Psoas muscle (tissue), 8 donors: ENCODE measurements at places on chromosomes 2 and 18. TPM values are rescaled to one million over a fixed set of nuclear protein-coding genes. Genes with fewer than 3 reads are reported as not detected.
A peak's percentile ranks its signal among the peaks of the same experiment; 100 is the strongest.

DNA sequence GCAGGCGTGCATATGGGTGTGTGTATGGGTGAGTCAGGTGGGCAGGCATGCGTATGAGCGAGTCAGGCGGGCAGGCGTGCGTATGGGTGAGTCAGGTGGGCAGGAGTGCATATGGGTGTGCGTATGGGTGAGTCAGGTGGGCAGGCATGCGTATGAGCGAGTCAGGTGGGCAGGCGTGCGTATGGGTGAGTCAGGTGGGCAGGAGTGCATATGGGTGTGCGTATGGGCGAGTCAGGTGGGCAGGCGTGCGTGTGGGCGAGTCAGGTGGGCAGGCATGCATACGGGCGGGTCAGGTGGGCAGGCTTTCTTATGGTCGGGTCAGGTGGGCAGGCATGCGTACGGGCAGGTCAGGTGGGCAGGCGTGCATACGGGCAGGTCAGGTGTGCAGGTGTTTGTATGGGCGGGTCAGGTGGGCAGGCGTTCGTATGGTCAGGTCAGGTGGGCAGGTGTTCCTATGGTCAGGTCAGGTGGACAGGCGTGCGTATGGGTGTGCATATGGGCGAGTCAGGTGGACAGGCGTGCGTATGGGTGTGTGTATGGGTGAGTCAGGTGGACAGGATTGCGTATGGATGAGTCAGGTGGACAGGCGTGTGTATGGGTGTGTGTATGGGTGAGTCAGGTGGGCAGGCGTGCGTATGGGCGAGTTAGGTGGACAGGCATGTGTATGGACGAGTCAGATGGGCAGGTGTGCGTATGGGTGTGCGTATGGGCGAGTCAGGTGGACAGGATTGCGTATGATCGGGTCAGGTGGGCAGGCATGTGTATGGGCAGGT, 28.7 kb upstream of the KLF11 start:
- H3K27me3 ChIP-seq = no peaks in the 10 kb centered on the region
- H3K4me1 ChIP-seq = peaks cover 7% of the 10 kb centered on the region
- DNase-seq = no peak
- no peaks in the 10 kb centered on the region for H3K36me3 ChIP-seq
- no peak overlapping the region for H3K4me3 ChIP-seq

DNA sequence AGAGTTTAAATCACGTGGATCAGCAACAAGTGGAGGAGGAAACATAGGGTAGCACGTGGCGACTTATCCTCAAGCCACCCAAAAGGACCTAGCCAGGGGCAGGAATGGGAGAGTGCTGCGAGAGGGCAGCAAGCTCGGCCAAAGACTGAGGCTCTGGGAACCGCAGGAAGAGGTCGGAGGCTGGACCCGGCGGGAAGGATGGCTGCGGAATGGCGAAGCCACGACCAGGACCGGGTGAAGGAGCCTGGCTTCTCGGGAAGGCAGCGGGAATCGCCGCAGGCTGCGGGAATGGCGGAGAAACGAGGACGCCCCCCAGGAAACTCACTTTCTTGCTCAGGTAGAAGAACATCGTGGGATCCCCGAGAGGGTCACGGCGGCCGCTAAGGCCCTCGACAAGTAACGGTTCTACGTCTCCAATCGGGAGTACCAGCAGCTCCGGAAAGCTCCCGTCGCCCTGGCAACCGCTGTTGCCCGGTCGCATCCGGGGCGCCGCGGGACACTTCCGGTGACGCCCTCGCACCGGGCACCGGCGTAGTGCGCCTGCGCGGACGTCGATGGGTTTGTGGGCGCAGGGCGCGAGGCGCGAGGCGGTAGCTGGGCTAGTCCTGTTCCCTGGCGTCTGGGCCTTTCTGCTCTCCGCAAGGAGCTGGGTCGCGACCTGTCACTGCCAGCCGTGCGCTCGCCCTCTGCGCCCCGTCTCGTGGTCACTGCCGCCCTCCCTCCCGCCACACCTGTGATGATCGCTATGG, at the start of gene WDR35:
Gene WDR35 (minus strand): TSS at position 439 of the 749 bp plus-strand sequence. CDS start 90 bp downstream, at position 349.
- H3K4me3 ChIP-seq = peak within 1 kb of the TSS; percentile 87
- H3K27me3 ChIP-seq = no peaks in the 10 kb centered on the region
- DNase-seq = peak; percentile 93
- peaks cover 1% of the 10 kb centered on the region for H3K36me3 ChIP-seq
- H3K4me1 ChIP-seq = peaks cover 11% of the 10 kb centered on the region

NEU2 gene
- total RNA-seq = not detected

RTTN gene
- total RNA-seq = 3.9 TPM

DNA sequence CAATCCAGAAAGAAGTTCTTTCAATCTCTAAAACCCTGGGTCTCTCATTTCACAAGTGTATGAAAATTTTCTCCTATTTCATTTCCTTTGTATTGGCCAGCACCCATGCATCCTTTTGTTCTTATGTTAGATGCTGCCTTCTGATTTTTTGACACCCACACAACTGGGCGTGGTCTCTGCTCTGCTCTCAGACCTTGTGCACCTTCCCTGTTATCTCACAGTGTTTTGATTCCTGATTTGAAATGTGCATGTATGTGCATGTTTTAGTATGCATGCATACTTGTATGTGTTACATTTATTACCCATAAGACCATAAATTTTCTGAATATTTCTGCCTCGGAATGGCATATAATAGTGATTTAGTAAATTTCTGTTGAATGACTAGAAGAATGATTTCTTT, 152.2 kb downstream of the CTNNA2 start:
- H3K36me3 ChIP-seq = no peaks in the 10 kb centered on the region
- DNase-seq = no peak
- no peaks in the 10 kb centered on the region for H3K27me3 ChIP-seq
- H3K4me1 ChIP-seq = no peaks in the 10 kb centered on the region

DNA sequence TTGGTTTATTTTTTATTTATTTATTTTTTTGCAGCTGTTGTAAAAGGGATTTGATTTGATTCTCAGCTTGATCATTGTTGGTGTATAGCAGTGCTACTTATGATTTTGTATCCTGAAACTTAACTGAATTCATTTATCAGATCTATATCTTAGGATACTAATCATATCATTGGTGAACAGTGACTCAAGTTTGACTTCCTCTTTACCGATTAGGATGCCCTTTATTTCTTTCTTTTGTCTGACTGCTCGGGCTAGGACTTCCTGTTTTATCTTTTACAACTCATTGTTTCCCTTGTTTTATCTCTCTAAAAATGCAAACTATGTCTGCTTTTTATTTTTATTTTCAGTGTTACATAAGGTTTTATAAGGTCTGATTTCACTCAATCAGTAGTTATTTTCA, 23.6 kb downstream of the SP100 start:
- no peak overlapping the region for H3K4me3 ChIP-seq
- peaks cover 4% of the 10 kb centered on the region for H3K36me3 ChIP-seq
- no peaks in the 10 kb centered on the region for H3K4me1 ChIP-seq
- no peak for DNase-seq
- H3K27me3 ChIP-seq = no peaks in the 10 kb centered on the region

GRCh38 chr18:43789234-43790000, 512.1 kb upstream of the SYT4 start:
- H3K4me3 ChIP-seq = no peak overlapping the region
- no peak overlapping the region for H3K27ac ChIP-seq
- no peaks in the 10 kb centered on the region for H3K4me1 ChIP-seq
- H3K27me3 ChIP-seq = no peaks in the 10 kb centered on the region
- no peak for DNase-seq
- H3K36me3 ChIP-seq = no peaks in the 10 kb centered on the region

PLEK gene
- total RNA-seq = 2.3 TPM

DNA sequence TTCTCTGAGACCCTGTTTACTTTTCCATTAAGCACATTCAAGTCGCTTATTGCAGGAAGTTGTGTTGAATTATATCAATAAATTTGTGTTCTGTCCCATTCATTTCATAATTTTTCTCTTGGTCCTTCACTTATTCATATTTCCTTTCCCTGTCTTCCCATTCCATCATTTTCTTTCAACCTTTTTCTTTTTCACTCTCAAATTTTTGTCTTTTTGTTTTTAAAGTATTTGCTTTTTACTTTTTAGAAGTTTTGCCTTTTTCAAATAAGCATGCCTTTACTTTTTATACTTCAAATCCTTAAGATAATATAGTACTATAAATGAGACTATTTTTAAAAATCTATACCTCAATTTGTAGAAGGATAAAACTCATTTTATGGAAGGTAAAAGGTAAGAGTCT, 120.5 kb downstream of the ATL2 start:
- H3K4me1 ChIP-seq = no peaks in the 10 kb centered on the region
- no peaks in the 10 kb centered on the region for H3K27me3 ChIP-seq
- H3K4me3 ChIP-seq = no peak overlapping the region
- H3K27ac ChIP-seq = no peak overlapping the region
- no peaks in the 10 kb centered on the region for H3K36me3 ChIP-seq

GRCh38 chr2:73053316-73054114, 18.0 kb downstream of the SFXN5 start:
- H3K27me3 ChIP-seq = no peaks in the 10 kb centered on the region
- no peak overlapping the region for H3K27ac ChIP-seq
- no peak for DNase-seq

DNA sequence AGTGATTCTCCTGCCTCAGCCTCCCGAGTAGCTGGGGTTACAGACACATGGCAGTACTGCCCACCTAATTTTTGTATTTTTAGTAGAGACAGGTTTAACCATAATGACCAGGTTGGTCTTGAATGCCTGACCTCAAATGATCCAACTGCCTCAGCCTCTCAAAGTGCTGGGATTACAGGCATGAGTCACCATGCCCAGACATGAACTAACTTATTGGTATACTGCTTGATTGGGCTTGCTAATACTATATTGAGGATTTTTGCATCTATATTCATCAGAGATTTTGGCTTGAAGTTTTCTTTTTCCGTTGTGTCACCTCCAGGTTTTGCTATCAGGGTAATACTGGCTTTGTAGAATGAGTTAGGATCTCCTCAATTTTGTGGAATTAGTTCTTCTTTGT, 706.1 kb upstream of the HS6ST1 start:
- no peaks in the 10 kb centered on the region for H3K4me1 ChIP-seq
- no peak for DNase-seq
- H3K27ac ChIP-seq = no peak overlapping the region
- no peak overlapping the region for H3K4me3 ChIP-seq

DNA sequence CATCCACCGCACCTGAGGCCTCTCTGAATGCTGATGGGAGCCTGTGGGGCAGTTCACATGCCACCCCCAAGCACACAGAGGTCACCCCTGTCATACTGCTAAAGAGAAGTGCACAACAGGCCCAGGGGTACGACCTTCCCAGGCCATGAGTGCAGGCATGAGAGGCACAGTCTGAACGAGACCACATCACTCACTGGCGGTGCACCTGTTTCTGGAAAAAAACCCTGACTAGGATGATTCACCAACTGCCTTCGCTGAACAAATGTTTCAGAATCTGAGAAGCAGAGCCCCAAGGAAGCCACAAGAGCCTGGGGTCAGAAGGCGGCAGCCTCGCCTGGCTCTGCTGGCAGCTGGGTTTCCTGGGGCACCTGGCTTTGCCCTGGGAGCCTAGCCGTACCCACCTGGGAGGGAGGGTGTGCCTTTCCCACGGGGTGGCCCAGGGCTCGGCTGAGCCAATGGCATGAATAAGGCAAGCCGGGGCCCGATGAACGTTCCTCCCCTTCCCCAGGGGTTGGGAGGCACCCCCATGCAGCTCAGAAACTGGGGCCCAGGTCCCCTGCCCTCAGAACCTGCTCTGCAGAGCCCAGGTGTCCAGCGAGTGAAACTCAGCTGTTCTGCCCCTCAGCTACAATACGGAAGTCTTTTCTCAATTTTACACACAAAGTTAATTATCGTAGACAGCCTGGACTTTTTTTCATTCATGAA, 73.8 kb downstream of the HDAC4 start:
- no peaks in the 10 kb centered on the region for H3K36me3 ChIP-seq
- peak; percentile 80 for DNase-seq
- H3K4me1 ChIP-seq = peaks cover 55% of the 10 kb centered on the region
- no peaks in the 10 kb centered on the region for H3K27me3 ChIP-seq
- no peak overlapping the region for H3K4me3 ChIP-seq

IL1B gene
- 0.28 TPM for total RNA-seq

GRCh38 chr2:105739944-105740530, 4.7 kb upstream of the NCK2 start:
- DNase-seq = no peak
- H3K4me1 ChIP-seq = no peaks in the 10 kb centered on the region
- no peaks in the 10 kb centered on the region for H3K27me3 ChIP-seq
- no peak overlapping the region for H3K4me3 ChIP-seq
- H3K36me3 ChIP-seq = no peaks in the 10 kb centered on the region

NCKAP5 gene
- 0.15 TPM for total RNA-seq

STARD6 gene
- total RNA-seq = not detected

NRP2 gene
- 2.4 TPM for total RNA-seq

DNA sequence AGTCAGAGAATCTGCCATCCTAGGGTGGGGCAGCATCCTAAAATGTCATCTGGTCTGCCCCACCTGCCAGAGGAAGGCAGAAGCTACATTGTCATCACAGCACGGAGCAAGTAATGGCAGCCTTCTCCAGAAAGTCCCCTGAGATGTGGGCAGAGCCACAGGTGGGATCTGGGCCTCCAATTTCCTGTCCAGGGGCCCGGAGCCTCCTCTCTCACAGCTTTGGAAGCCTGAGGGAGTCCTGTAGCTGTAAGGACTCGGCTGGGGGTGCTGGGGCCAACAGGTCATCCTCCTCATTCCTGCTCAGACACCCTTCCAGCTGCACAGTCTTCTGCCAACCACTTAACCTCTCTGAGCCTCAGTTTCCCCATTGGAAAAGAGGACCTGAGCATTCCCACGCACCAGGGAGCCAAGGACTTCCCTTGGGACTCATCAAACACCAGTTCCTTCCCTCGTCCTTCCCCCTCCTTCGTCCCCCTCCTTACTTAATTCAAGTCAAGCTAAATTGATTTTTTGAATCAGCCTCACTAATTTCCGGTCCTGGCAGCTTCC, 48.6 kb upstream of the ID2 start:
- DNase-seq = no peak
- H3K36me3 ChIP-seq = no peaks in the 10 kb centered on the region
- H3K27me3 ChIP-seq = peaks cover 6% of the 10 kb centered on the region
- H3K27ac ChIP-seq = no peak overlapping the region

DNA sequence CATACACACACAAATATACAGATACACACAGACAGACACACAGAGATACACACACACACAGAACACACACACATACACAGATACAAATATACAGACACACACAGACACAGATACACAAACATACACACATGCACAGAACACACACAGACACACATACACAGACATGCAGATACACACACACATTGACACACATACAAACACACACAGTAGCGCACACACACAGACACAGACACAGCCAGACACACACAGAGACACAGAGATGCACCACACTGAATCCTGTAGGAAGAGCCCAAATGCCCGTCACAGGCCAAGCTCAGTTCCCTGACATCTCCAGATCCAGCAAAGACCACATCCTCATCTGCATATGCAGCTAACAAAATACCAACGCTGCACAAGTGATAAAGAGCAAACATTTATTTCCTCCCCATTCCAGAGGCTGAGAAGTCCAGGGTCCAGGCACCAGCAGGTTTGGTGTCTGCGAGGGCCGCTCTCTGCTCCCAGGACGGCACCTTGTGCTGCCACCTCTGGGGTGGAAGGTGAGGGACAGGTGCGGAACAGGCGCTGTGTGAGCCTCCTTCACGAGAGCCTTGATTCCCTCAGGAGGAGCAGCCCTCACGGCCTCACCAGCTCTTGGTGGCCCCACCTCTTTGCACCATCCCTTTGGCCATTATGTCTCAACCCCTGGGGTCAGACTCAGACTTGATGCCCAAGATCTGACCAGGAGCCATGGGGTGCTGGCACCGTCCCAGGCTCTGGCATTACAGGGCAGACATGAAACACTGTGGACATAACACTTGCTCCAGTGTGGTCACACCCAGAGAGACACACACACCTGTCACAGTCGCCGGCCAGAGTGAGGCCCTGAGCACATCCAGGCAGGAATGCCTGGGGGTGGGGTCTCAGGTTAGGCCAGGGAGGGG, 108.7 kb downstream of the NDUFA10 start:
- no peak overlapping the region for H3K4me3 ChIP-seq
- peaks cover 6% of the 10 kb centered on the region for H3K4me1 ChIP-seq
- H3K27me3 ChIP-seq = no peaks in the 10 kb centered on the region

TUBA3E gene
- not detected for total RNA-seq

IL1R2 gene
- 0.41 TPM for total RNA-seq

PTPN4 gene
- total RNA-seq = 35.4 TPM
